ENCODE measurements at places on chromosomes 2 and 18. TPM values are rescaled to one million over a fixed set of nuclear protein-coding genes. Genes with fewer than 3 reads are reported as not detected.

DNA sequence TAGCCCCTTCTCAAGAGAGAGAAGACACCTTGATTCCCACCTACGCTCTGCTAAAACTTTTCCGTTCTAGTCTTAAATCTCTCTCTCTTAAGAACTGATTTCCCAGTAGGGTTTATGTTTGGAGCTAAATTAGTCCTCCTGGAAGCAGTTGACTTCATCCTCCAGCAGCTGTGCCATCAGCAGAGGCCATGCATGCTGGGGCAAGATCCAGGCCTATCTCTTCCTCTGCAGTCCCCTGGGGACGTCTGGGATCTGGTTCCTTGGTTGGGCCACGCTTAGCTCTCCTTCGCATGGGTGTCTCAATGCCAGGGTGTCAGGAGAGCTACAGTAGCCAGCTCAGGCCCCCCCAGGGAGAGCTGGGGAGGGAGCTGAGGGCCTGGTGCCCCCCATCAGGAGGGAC lies 49.7 kb downstream of the HPCAL1 start:
- no peak for DNase-seq

DNA sequence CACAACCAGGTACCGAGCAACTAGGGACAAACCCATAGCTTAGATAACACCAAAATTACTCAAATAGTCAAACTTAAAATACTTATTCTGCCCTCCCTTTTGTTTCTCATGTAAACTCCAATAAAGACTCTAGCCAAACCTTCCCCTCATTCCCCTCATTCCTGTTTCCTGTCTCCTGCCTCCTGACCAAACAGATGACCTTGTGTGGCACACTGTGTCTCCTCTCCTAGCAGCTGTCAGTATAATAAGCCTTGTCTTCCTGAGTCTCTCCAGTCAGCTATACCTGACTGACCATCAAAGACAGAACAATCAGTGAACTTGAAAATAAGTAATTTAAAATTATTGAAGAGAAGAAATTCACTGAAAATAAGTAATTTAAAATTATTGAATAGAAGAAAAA lies 14.3 kb downstream of the SULT1C4 start:
- DNase-seq, result no peak

- DNase-seq, result no peak
These were observed 109.3 kb downstream of the CHST9 start for GRCh38 chr18:27075828-27076227.

DNA sequence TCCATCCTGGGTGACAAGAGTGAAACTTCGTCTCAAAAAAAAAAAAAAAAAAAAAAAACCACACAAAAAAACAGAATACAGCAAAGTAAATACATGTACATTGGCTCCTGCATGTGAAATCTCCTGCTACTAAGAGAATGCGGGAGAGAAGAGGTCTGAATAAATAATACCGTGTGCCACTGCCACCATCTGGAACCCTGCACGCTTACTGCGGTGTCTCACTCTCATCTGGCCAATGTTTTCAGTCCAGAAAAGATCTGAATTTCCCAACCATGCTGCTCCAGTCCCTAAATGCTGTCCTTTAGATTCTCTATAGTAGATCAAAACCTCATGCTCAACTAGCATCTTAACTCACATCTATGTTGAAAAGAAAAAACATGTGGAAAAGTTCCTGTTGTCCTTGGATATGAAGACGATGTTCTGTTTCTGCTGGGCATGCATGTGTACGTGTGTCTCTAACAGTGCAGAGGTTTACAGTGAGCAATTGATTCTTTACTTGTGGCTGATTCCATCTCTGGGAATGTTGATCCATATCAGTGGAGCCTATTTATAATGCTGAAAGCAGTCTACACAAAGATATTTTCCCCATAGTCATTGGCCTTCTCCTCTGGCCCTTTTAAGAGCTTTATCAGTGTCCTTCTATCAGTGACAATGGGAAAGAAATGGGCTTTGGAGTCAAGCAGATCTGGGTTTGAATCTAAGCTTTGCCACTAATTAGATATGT lies 11.9 kb downstream of the STON1 start:
- DNase-seq, result no peak

The NRP2 gene
- 20.4 TPM for polyA plus RNA-seq

Data from muscle of back (tissue), 13 donors.